ENCODE measurements at places on chromosomes 16 and 17.

GRCh38 chr16:48371393-48371780 lies 13.8 kb downstream of the SIAH1 start:
- DNase-seq, result no peak

- no peak for DNase-seq
Observed at GRCh38 chr17:62672957-62673356, 45.5 kb downstream of the MRC2 start.

GRCh38 chr17:70498631-70499030 lies 329.3 kb downstream of the KCNJ2 start:
- DNase-seq, result no peak

DNA sequence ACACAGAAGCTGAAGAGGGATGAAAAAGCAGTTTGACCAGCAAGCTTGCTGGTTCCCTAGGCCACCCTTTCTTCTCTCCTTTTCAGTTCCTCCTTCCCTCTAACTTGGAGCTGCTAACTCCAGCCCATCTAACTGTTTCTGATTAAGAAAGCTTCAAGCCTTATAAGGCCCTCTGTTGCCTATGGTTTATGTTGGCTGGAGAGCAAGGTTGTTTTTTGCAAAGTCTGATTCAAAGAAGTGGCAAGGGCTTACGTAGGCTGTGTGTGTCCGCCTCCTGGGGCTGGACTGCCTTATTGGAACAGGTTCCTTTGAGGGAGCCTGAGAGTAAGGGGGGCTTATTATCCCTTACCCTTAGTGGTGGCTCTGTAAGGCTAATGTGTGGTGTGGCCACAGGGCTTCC lies 7.1 kb downstream of the AKAP1 start:
- DNase-seq, result no peak

DNA sequence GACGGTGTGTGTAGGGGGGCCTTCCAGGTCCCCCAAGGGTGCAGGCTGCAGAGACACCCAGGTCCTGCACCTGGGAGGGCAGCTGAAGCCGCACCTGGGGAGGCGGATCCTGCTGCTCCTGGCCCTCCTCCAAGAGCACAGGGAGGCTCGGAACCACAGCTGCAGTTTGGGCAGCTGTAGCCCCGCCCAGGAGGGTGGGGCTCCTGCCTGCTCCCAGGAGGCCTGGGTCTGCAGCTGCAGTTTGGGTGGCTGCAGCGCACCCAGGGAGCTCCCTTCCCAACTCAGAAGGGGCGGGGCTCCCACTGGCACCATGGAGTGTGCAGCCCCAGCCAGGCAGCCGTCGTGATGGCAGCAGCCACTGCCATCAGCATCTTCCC lies 69.4 kb upstream of the NKD1 start:
- no peak for DNase-seq

- no peak for DNase-seq
Observed at GRCh38 chr16:80509872-80510271, 30.9 kb upstream of the DYNLRB2 start.

DNA sequence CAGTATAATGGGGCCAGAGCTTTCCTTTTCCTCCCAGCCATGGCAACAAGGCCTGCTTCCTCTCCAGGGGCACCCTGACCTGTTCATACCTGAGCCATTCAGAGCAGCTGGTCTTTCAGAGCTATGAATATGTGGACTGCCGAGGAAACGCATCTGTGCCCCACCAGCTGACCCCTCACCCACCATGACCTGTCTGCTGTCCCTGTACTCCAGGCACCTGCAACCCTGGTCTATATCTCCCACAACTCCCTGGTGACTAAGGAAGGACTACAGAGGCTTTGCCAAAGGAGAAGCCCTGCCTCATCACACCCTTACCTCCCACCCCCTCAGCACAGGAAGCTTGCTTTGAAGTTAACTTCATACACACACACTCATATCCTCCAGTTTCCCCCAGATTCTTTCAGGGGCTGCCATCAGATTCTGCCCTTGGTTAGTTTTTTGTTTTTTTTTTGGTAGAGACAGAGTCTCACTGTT lies 6.0 kb downstream of the TMEM106A start:
- no peak for DNase-seq

DNA sequence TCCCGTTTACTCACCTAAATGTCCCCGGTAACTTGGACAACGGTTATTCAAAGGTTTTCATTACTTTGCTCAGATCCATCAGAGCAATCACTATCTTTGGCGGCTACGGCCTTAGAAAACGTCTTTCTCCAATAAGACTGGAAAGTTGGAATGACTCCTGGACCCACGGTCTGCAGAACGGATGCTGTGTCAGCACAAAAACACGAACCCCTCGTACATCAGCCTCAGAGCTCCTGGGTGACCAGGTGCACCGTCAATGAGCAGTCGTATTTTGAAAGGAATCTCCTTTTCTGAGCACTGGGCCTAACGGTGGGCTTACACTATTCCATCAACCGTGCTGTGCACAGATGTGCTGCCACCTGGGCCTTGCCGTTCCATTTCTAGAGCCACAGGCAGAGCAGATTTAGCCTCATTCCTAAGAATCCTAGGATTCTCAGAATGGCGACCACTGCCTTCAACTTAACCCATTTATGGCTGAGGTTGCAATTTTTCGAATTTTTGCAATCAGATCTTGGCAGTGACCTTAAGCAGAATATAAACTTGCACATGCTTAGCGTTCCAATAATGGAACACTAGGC lies 110.8 kb upstream of the ZNF750 start:
- DNase-seq, result no peak

GRCh38 chr17:31248986-31249834 lies 47.8 kb downstream of the OMG start:
- no peak for DNase-seq

DNA sequence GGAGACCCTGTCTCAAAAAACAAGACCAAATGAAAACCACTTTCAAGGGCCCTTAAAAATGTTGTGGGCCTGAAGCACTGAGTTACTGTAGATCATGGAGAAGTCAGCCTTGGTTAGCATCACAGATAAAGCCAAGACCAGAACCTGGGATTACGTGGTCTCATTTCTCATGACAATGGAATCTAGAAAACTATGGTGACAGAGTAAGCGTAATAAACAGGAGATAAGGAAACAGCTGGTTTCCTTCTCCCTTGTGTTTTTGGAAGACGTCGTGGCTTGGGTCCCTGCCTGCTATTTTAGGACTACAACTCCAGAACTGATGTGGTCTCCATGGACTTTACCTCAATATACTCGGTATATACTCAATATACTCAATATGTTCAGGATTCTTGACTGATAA lies 180.7 kb upstream of the ZFHX3 start:
- no peak for DNase-seq

DNA sequence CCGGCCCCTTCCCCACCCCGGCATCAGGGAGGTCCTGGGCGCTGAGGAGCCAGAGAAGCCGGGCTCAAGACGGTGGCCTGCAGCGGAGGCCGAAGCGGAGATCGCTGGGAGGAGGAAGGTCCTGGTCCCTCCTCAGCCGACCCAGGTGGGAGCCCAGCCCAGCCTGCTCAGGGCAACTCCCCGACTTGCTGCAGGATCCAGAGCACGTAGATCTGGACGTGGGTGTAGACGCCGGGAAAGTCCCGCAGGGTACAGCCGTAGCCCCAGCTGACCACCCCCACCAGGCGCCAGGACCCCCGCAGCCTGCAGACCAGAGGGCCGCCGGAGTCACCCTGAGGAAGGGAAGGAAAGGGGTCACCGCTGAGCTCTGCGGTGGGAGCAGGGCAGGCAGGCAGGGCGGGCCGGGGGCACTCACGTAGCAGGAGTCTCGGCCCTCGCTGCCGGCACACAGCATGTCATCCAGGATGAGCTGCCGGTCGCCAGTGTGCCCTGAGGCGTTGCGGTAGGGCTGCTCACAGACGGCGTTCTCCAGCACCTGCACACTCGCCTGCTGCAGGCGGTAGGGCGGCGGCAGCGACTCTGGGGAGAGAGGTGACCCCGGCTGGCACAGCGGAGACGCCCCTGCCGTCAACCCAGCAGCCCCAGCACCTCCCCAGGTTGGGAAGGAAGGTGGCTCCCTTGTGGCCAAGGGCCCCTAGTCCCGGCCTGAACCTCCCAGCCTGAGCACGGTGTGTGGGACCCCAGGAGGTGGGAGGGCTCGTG lies 5.4 kb downstream of the TPSD1 start:
- no peak for DNase-seq

DNA sequence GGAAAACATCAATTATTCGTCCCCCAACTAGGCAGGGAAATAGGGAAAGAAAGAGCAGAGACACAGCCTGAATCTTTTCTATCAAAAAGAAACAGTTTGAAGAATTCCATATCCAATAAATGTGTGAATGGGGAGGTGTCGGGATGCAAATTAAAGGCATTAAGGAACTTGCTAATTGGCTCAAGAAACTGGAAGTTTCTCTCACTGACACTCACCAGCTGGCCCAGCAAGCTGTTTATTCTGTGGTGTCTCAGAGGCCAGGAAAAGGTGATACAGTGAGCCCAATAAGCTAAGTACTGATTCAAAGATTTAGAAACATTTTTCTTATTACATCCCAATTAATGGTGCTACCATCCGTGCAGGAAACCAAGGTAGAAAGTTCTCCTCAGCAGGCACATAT lies 104.4 kb upstream of the CLEC3A start:
- no peak for DNase-seq

- peak; percentile 25 for DNase-seq
Observed at GRCh38 chr16:87809150-87809902, 43.5 kb upstream of the KLHDC4 start.

DNA sequence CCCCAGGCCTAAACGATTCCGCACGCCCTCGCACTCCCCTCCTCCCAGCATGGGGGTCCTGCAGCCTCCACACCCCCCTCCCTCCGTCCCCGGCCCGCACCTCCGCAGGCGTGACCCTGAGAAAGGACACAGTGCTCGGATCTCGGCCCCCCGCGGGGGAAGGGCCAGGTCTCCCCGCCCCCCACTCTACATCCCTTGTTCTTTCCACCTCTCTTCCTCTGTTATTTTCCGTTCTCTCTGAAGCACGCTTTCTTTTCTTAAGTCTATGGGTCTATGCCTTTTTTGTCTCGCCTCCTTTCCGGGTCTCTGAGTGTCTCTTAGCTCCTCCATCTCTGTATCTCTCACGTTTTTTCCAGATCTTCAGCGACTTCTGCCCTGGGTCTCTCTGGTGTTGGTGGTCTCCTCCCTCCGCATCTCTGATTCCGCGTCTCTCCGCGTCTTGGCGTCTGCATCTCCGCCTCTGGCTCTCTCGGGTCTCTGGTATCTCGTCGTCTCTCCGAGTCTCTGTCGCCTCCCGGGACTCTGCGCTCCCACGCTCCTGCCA lies 2.1 kb upstream of the HES7 start:
- DNase-seq, result peak; percentile 41

GRCh38 chr17:6599364-6599763 lies 41.1 kb downstream of the KIAA0753 start:
- no peak for DNase-seq

DNA sequence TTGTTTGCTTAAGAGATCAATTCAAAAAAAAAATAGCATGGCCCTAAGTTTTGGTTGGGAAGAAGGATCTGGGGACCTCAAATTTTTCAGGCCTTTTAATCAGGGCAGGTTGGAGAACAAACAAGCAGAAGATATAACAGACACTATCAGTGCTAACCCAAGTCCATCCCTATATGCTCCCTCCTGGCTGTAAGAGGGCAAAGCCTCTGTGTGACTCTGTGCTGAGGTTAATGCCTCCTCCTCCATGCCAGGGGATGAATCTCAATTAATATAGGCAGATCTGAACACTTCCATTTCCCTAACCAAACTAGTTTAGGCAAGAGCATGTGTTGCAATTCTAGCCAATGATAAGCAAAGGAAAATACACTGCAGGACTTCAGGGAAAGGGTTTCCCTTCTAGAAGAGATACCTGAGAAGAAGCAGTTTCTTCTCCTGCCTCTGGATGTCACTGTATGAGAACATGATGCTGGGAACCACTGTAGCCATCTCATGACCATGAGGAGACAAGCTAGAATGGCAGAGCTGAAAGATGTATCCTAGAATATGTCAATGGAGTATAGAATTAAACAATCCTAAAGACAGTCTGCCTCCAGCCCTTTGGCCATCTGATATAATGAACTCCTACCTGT lies 76.0 kb downstream of the CHD9NB start:
- DNase-seq, result no peak

DNA sequence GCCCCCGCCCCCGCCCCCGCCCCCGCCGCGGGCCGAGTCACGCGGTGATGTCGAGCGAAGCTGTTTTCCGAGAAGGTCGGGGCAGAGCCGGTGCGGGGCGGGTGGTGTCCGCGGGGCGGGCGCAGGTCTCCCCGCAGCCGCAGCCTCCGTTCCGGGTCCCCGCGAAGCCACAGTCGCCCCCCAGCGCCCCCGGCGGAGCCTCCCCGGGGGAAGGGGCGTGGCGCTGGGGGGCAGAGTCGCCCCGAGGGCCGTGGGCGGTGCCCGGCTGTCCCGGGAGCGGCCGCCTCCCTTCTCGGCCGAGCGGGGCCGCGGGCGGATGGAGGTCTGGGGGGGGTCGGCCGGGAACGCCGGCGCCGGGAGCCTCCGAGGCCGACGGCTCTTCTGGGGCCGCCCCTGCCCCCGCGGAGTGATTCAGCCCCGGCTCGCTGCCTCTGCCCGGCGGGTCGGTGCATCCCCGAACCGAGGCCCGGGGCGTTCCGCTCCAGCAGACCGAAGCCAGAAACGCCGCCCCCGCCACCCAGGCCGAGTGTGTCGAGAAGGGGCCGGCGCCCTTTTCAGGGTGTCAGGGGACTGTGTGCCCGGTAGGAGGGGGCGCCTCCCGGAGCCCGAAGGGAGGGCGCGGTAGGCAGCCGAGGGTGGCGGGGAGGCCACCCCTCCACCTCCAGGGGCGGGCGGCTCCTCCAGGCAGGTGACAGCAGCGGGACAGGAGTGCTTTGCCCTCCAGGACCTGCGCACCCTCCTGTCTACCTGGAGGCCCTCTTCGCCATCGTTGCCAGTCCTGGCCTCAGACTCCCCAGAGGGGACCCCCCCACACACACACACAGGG lies 1.7 kb downstream of the METRNL start:
- peak; percentile 35 for DNase-seq

- DNase-seq, result no peak
Observed at GRCh38 chr16:89200124-89200849, at the start of gene SLC22A31. SLC22A31 (minus strand) TSS chr16:89200537; CDS start chr16:89200501, 36 bp downstream.

GRCh38 chr16:87542531-87543102 lies 49.8 kb upstream of the ZCCHC14 start:
- no peak for DNase-seq

- DNase-seq, result no peak
Observed at GRCh38 chr16:66495440-66495839, 54.5 kb downstream of the TK2 start.

DNA sequence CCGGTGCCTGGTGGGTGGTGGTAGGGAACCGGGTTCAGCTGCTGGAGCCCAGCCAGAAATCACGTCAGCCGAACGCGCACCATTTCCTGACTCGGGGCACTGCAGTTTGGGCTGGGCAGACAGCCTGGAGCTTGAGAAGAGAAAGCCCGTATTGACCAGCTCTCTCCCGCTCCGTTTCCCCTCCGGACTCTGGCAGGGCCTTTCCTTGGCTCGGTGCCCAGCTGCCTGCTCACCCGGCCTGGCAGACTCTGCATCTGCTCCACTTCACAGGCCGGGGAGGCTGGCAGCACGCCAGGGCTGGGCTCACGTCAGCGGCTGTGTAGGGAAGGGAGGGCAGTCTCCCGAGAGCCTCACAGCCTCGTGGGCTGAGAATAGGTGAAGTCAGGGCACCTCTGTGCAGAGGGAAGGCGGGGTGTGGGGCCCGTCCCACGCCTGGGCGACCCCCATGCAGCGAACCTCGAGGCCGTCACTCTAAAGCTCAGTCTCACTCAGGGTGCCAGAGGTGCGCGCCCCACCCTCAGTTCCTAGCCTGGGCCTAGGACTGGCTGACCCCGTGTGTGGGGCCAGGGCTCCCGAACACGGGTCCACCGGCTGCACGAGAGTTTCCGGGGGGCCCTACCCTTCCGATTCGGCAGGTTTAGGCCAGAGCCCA lies 59.1 kb downstream of the OR1D5 start:
- DNase-seq, result peak; percentile 23

- DNase-seq, result no peak
Observed at GRCh38 chr16:70254180-70254964, 2.6 kb upstream of the EXOSC6 start.

- DNase-seq, result no peak
Observed at GRCh38 chr17:57518587-57519581, 226.2 kb downstream of the CCDC182 start.
